ENCODE measurements at places on chromosomes 16 and 17.

- DNase-seq: no peak
Observed at GRCh38 chr17:17757391-17757791, 76.1 kb downstream of the RAI1 start.

- no peak for DNase-seq
Observed at GRCh38 chr16:85640254-85640558, 27.1 kb downstream of the GSE1 start.

DNA sequence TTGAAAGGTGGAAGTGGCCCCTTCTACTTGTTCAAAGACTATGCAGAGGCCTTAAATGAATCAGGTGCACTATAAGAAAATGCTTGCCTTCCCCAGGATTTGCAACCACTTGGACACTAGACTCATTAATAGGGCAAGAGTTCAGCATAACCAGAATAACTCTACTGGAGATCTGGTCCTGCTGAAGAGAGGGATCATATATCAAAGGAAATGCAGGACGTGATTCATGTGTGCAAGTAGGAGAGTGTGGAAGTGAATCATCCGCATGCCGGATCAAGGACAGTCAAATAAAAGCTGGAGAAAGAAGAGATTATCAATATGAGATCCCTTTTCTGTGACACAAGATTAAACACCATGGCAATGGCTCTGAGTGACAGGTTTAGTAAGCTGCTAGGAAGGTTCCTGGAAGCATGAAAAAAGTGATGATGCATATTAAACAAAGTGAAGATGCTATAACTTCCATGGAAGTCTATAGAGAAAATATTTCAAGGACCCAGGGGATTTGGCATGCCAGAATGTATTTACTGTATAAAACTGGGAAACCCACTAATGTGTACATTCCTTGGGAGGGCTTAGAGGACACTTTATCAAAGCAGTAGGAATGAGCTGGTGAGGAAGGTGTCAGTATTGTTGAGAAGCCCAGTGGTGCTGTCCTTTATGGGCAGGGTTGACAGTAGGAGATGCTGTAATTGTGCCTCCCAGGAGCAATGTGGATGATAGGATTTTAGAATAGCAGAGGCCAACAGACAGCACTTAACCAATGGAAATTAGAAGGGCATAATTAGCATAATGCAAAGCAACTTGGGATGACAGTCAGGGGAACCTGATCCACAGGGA is 133.1 kb downstream of the ABCA8 start:
- DNase-seq: no peak

GRCh38 chr17:42748202-42748907 is 3.5 kb upstream of the EZH1 start:
- no peak for DNase-seq

DNA sequence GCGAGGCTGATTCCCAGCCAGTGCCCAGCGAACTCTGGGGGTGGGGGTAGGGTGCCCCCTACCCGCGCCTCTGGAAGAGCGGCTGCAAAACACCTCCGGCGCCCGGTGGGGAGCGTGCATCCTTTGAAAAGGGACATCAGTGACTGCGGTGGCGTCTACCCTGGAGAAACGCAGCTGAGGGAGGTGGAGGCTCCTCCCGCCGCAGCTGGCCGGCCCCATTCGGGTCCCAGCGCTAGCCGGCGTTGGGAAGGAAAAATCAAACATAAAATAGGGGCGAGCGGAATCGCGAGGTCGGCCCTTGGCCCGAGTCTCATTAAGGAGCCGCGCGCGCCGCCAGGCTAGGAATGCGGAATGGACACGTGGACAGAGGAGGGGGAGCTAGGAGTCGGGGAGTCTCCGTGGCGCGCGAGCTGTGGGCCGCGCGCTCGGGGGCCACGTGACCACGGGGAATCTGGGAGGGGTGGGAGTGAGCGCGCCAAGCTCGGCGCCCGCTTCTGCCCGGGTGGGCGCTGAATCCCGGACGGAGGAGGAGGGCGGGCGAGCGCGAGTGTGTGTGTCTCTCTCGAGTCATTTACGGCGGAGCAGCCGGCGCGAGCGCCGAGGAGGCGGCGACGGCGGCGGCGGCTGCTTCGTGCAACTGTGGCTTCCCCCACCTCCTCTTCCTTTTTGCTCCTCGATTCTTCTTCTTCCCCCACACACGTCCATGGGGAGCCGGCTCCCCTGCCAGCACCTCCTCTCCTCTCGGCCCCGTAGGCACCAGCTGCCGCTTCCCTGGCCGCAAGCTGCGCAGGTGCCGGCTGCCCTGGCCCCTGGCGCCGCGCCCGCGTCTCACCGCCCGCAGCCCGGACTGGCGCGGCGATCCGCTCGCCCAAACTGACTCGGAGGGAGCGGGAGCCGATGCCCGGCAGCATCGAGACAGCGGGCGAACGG is at the start of gene TMEM132E:
Gene TMEM132E, plus strand, starts transcription at position 566 of the 930 bp plus-strand sequence. CDS start 1,495 bp downstream, outside the sequence.
- DNase-seq: no peak

DNA sequence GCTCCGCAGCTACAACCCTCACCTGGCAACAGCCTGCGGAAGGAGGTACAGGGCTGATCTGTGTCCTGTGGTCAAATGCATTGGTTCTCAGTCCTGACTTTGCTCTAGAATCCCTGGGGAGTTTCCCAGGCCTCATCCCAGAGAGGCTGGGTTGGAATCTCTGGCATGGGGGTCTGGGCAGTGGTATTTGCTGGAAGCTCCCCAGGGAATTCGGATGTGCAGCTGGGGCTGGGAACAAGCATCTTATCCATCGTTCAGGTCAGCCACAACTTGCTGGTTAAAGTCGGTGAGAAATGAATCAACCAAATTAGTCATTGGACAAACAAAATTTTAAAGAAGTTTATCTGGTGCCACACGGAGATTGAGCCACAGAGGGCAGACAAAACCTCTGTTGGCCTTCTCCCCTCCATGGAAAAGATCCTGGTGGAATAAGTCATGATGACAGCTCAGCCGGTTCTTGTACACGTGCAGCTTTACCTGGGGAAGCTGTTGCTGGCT is 231.2 kb downstream of the FOXL1 start:
- DNase-seq: no peak

GRCh38 chr17:9202532-9202931 is 181.2 kb downstream of the NTN1 start:
- no peak for DNase-seq

DNA sequence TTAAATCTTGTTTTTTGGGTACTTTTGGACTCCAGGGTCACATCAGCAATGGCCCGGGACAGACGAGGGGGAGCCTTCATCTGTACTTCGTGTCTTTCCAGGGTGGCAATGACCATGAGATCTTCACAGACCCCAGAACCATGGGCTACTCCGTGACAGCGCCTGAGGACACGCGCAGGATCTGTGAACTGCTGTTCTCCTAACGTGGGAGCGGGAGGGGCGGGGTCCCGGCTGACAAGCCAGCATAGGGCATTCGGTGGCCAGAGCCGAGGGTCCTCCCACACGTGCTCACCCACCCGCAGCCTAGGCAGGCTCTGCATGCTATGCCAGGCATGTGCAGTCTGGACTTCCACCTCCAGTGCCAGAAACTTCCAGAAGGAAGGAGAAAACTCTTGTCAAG is 21.2 kb downstream of the CARHSP1 start:
- no peak for DNase-seq

- no peak for DNase-seq
Observed at GRCh38 chr16:66030036-66030435, 336.5 kb upstream of the CDH5 start.

DNA sequence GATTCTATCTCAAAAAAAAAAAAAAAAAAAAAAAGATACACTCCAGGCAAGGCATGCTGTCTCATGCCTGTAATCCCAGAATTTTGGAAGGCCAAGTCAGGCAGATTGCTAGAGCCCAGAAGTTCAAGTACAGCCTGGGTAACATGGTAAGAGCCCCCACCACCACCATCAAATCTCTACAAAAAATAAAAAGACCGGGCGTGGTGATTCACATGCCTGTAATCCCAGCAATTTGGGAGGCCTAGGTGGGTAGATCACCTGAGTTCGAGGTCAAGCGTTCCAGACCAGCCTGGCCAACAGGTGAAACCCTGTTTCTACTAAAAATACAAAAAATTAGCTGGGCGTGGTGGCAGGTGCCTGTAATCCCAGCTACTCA is 1.8 kb upstream of the ACLY start:
- DNase-seq: no peak

DNA sequence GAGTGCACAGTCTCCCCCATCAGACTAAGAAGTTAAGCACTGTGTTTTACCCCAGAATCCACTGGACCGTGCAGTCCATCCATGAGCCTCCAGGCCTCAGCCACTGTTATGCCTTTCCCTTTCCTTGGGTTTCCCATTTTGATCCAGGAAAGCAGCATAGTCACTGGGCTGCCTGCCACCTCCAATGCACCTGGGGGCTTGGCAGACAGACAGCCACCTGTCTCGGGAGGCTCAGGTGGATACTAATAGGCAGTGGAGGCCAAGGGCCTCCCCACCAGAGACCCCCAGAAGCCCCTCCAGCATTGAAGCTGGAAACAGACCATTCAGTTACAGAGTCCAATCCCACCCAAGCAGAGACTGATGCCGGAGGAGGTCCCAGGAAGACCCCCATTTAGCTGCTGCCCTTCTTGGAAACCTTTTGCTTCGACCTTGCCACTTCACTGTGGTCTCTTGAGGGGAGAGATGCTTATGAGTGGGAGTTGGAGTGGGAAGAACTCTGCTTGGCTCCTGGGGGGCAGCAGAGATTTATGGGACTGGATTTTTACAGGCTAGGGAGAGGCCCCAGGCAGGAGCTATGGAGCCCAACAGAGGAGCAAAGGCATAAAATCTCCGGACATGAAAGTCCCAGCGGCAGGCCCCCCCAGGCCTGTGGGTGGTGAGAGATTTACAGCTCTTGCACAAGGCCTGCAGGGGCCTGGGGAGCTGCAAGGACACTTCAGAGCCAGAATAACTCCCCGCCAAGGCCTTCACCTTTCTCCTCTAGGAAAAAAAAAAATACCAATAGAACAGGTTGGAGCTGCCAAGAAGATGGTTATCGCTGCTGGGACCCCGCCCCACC is 12.2 kb upstream of the SP2 start:
- DNase-seq: no peak

GRCh38 chr17:42760652-42761581 is at the start of gene RAMP2:
TSS of gene RAMP2 (plus strand) at chr17:42761227. CDS start at chr17:42761262, 35 bp downstream.
- DNase-seq: no peak

DNA sequence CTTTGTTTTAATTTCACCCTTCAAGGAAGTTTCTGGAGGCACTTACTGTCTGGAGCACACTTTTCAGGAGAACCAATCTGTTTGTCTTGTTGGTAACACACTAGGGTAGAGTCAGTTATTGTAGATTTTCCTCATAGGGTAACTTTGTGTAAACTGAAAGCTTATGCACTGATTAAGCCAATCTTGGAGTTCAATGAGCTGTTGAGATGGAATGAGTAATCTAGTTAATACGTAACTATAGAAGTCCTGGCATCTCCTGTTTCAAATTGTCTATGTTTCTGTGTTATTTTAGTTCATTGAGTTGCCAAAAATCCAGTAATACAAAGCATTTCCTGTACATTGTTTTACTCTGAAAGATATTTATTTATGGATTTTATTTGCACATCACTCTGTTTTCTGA is 111.6 kb upstream of the HAS3 start:
- DNase-seq: no peak

- DNase-seq: no peak
Observed at GRCh38 chr16:73036074-73036826, 11.7 kb downstream of the ZFHX3 start.

GRCh38 chr16:29303520-29303919 is 103.0 kb downstream of the NPIPB11 start:
- no peak for DNase-seq

DNA sequence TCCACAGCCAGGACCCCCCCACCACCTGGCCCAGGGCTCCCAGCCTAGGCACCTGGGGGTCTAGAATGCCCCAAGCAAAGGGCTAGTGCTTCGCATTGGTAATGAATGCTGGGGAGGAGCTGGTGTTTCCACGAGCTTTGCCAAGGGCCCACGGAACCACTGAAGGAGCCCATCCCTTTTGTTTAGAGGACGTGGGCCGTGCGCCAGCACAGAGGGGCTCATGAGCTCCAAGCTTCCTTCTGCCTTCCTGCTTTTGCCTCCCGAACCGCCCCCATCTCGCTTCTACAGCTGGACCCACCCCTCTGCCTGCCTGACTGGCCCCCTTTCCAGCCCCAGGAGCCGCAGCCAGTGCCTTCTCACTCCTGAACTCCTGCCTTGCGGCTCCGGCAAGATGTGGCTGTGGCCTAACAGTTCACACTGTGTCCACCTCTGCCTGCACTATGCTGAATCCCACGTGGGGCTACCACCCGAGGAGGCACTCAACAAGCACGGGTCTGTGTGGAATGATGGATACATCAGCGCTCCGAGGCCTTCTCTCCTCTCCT is 31.8 kb upstream of the RASD1 start:
- DNase-seq: no peak

Measured in C1 segment of cervical spinal cord (tissue), 14 donors.